ENCODE measurements at places on chromosomes 3 and 15. TPM values are rescaled to one million over a fixed set of nuclear protein-coding genes. Genes with fewer than 3 reads are reported as not detected.

DNA sequence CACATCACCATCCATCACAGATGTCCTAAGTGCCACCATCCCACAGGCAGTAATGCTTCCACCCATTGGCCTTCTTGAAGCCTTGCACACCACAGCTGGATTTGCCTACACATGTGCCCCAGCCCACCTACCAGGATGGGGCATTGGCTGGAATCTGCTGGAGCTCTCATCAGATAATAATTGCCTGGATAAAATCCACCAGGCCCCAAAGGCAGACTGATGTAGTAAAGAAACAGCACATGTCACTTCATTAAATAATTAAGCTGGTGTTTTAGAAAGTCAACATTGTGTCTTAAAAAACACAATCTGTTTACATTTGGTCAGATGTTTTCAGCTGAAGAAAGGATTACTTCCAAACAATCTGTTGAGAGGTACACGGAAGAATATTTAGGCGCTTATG, 229.5 kb downstream of the ATP8B4 start:
- no peak for DNase-seq

DNA sequence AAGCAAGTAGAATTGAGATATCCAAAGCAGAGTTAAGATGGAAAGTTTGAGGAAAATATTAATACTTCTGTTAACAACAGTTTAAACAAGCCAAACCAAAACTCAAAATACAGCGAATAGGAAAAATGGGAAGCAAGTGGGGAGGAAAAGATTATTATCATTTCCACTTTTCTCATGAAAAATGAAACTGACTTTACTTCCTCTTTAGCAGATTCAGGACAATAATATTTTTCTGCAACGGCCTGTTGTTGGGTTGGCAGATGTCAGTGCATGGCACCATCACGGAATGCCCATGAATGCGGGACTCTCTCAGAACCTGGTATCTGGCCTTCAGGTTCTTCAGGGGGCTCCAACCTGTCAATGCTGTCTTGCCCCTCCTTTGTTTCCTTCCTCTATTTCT, 11.1 kb downstream of the ANKUB1 start:
- DNase-seq: no peak

DNA sequence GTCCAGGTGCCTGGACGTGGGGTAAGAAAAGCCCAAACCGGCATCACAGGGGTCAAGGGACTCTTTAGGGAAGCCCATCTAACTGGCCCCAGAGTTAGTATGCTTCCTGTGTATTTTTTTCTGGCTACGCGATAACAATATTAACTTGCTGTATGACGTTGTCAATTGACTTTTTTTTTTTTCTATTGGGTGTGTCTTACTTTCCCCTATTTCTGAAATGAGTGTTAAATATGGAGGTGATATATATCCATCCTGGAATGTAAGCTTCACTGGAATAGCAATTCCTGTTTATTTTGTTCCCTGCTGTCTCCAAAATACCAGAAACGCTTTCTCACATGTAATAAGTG, 598 bp upstream of the GMNC start:
- DNase-seq: no peak

GRCh38 chr15:29849716-29850115, 27.4 kb upstream of the TJP1 start:
- no peak for DNase-seq

DNA sequence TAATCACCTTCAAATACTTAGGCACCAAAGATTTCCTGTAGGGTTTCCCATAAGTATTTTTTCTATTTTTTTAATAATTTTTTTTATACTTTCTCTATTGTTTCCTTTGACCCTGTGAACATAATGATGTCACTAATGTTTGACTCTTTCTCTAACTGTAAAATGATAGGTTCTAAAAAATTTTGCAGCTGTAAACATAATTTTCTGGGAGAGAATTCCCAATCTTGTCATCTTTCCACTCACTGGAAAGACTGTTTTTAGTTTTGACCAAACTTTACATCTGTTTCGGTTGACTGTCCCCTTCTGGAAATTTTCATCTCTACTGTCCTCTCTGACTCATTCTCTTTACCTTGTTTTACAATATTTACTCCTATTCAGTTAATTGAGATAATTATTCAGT, 5.5 kb upstream of the EPHA3 start:
- DNase-seq: no peak

The GOLGA8G gene
- not detected for total RNA-seq

The SYNM gene
- total RNA-seq: 8.3 TPM

DNA sequence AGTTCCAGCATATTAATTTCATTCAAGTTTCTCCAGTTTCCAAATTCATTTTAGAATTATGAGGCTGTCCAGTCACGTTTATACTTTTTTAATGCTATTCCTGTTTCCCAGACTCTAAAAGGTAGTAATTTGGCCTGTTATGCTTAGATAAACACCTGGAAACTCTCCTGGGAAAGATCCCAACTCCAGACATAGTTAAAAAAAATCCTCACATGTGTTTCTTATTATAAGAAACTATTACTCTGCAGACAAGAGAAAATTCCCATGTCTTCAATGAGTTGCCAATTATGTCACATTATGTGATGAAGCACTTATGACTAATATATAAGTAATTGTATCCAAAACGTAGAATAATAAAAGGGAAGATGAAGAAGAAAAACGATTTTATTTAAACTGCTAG, 137.1 kb upstream of the TMC3 start:
- no peak for DNase-seq

DNA sequence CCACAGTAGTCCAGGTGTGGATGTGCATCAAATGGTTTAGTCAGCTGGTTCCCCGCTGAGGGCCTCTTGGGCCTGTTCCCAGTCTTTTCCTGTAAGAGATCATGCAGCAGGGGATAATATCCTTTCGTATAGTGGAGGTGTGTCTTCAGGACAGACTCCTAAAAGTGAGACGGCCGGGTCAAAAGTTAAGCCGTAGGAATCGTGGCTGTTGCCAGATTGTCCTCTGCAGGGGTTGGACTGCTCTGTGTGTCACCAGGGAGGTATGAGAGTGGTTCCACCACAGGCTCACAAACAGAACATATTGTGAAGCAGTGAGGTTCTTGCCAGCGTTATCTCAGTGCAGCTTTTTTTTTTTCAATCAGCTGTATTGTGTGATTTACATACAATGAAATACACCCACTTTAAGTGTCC, 95.0 kb downstream of the VGLL4 start:
- DNase-seq: no peak

DNA sequence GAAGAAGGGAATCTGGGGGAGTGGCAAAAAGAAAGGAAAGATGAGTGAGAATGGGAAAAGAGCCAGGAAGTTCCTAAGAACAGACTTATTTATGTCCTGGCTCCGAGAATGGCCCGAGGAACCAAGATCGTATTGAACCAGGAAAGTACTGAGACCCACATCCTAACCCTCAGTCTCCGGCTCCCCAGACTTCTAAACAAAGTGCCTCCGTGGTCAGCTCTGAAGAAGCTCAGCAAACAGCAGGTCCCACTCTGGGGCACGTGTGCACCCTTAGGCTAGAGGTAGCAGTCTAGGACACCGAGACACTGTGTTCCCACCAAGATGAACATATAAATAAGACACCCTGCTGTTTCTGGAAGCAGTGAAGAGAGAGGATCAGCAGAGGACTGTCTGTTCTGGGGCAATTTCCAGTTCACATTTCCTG, 307.4 kb downstream of the NTRK3 start:
- DNase-seq: no peak

DNA sequence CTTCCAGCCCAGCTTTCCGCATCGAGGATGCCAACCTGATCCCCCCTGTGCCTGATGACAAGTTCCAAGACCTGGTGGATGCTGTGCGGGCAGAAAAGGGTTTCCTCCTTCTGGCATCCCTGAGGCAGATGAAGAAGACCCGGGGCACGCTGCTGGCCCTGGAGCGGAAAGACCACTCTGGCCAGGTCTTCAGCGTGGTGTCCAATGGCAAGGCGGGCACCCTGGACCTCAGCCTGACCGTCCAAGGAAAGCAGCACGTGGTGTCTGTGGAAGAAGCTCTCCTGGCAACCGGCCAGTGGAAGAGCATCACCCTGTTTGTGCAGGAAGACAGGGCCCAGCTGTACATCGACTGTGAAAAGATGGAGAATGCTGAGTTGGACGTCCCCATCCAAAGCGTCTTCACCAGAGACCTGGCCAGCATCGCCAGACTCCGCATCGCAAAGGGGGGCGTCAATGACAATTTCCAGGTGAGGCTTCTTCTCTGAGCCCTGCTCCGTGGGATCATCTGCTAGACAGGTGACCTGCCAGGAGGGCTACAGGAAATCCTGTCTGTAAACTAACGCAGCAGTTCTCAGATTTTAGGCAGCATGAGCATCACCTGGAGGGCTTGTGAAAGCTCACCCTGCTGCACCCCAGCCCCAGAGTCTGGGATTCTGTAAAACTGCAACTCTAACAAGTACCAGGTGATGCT, 1.6 kb downstream of the THBS1 start:
- peak; percentile 5 for DNase-seq

The LRRIQ4 gene
- not detected for total RNA-seq

DNA sequence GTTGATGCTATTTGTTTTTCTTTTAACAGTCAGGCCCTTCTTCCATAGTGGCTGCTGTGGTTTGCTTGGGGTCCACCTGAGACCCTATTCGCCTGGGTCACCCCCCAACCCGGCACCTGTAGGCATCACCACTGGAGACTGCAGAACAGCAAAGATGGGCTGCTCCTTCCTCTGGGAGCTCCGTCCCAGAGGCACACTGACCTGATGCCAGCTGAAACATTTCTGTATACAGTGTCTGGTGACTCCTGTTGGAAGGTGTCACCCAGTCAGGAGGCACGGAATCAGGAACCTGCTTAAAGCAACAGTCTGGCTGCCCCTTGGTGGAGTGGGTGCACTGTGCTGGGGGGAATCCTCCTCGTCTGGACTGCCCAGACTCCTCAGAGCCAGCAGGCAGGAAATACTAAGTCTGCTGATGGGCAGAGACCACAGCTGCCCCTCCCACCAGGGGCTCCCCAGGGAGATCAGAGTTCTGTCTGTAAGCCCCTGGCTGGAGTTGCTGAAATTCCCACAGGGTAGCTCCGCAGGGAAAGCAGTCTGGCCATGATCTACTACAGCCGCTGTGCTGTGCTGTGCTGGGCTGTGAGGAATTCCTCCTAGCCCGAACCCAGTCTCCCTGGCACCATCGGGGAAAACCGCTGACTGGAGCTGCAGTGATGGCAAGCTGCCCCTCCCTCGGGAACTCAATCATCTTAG, 248.2 kb downstream of the TBC1D5 start:
- DNase-seq: no peak

The TRIM42 gene
- total RNA-seq: not detected

- DNase-seq: no peak
Observed at GRCh38 chr3:5731100-5731499, 543.6 kb downstream of the EDEM1 start.

The IGSF11 gene
- not detected for total RNA-seq

GRCh38 chr3:120420928-120421551, 29.8 kb downstream of the FSTL1 start:
- DNase-seq: no peak

The STXBP5L gene
- total RNA-seq: not detected

The LSG1 gene
- 28.2 TPM for total RNA-seq

The CYP8B1 gene
- not detected for total RNA-seq

The SH3GL3 gene
- not detected for total RNA-seq

DNA sequence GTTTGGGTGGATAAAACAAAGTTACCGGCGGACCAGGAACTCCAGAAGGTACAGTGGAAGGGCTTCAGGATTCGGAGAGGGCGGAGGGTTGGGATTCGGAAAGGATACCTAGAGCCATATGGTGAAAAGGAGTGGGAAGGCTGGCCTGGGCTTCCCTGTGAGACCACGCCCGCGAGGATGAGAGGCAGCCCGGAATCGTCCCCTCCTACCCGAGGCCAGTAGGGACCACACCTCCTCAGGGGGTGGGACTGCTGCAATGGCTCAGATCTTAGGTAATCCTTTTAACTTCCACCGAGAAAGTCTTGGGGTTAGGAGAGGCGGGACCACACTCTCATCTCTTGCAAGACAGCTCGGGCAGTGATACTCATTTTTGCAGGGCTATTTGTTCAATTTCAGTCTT, 511.3 kb downstream of the OCA2 start:
- DNase-seq: no peak

DNA sequence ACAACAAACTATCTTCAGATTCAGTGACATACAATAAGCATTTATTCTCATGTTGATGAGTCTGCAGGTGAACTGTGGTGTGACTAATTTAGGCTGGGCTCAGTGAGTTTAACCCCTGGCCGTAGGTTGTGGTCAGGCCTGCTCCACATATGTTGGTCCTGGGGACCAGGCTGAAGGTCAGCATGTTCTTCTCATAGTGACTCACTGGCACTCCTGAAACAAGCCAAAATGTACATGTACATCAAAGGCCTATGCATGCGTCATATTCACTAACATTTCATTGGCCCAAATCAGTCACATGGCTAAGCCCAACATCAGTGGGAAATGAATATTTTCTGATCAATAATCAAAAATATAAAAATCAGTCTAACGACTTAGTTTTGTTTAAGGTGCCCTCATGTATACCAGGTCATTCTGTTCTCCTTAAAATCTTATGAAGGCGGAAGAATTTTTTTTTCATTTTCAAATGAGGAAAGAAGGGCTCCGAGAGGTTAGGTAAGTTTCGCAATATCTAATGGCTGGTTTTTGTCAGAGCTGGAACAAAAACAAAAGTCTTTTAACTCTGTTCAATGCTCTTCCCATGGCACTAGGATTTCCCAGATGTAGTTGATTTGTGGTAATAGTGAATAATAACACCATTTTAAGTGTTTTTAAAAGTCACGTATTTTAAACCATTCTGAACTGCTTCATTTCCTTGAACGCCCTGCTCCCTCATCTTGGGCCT, 148.5 kb downstream of the MFSD1 start:
- DNase-seq: no peak

- no peak for DNase-seq
Observed at GRCh38 chr3:160709477-160710182, 32.7 kb downstream of the ARL14 start.

- DNase-seq: peak; percentile 29
Observed at GRCh38 chr3:161409069-161409468, 37.8 kb upstream of the SPTSSB start.

The CFAP100 gene
- total RNA-seq: not detected

The ZNF501 gene
- 2.2 TPM for total RNA-seq

DNA sequence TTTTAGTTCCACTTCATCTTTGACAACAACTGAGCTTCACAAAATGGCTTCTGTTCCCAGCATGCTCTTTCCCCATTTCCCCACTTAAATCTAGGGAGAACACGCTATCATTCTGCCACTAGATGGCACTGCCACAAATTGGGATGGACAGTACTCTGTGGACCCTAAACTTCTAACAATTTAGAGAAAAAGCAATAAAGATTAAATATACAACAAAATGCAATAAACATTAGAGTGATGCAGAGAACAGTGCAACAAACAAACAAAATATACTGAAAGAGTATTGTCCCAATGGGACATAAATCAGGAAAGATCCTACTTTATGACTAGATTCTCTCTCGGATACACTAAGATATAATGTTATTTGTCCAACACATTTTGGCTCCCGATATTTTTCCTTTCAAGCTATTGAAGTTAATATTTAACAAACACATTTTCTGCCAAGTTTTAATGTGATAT, 169.7 kb upstream of the TMCO5A start:
- peak; percentile 68 for DNase-seq

The ARGFX gene
- total RNA-seq: not detected

- peak; percentile 69 for DNase-seq
Observed at GRCh38 chr3:139302084-139302800, 41.6 kb upstream of the MRPS22 start.

- no peak for DNase-seq
Observed at GRCh38 chr3:160184655-160185054, 40.6 kb upstream of the C3orf80 start.
